ENCODE measurements at places on chromosomes 1 and 21.

DNA sequence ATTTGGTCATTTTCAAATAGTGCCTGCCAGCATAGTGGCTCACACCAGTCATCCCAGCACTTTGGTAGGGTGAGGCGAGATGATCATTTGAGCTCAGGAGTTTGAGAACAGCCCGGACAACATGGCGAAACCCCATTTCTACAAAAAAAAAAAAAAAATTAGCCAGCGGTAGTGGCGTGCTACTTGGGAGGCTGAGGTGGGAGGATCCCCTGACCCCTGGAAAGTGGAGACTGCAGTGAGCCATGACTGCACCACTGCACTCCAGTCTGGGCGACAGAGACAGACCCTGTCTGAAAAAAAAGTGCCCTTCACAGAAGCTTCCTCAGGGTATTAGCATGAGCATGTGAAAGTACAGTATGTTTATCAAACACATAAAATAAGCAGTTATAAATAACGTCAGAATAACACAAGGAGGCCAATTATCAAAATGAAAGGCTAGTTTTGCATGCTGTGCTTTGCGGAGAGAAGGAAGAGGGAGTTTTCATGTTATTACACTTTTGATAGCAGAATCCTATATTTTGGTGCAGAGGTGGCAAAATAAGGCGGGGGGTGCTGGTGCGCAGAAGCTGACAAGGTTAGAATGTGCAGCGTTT, 781 bp upstream of the METTL13 start:
- DNase-seq = no peak

GRCh38 chr1:234660536-234661316, 50.7 kb upstream of the IRF2BP2 start:
- no peak for DNase-seq

- no peak for DNase-seq
Measured at GRCh38 chr1:9262096-9262986, 27.8 kb downstream of the H6PD start.

GRCh38 chr1:67515324-67516080, 85.3 kb upstream of the SERBP1 start:
- no peak for DNase-seq

DNA sequence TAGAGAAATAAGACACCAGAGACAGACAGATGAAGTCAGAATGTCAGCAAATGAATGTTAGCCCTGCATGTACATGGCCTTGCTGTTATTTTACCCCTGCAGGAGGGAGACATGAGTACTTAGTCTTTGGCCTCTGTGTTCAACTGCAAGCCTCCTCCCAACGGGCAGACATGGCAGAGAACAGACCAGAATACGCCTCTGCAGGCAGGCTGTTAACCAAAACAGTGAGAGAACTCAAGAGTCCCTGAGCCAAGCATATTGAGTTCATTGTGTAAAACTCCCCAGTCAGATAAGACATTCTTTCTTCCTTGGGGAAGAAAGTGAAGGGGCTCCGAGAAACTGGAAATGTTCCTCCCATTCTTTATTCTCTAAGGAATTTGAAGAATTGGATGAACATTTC, 150.9 kb downstream of the PHTF1 start:
- DNase-seq = no peak

All from hippocampal formation (tissue), 2 donors.